ENCODE measurements at places on chromosomes 11 and 22.
A peak's percentile ranks its signal among the peaks of the same experiment; 100 is the strongest.

GRCh38 chr11:75040167-75040770 lies 51.5 kb downstream of the NEU3 start:
- no peak for DNase-seq

GRCh38 chr11:8249482-8249881 lies 14.2 kb downstream of the LMO1 start:
- no peak for DNase-seq

DNA sequence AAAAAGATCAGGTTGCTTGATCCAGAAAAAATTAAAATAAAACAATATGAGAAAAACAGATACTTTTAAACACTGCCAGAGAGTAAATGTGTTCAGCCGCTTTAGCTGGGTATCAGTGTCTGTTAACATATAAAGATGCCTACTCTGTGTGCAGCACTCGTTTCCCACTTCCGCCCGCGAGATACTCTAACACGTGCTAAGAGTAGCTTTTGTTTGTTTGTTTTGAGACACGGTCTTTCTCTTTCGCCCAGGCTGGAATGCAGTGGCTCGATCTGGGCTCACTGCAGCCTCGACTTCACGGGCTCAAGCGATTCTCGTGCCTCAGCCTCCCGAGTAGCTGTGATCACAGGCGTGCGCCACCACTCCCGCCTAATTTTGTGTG lies 531 bp upstream of the MEN1 start:
- peak; percentile 23 for DNase-seq

GRCh38 chr11:86571273-86571948 lies 101.0 kb downstream of the ME3 start:
- peak; percentile 31 for DNase-seq

DNA sequence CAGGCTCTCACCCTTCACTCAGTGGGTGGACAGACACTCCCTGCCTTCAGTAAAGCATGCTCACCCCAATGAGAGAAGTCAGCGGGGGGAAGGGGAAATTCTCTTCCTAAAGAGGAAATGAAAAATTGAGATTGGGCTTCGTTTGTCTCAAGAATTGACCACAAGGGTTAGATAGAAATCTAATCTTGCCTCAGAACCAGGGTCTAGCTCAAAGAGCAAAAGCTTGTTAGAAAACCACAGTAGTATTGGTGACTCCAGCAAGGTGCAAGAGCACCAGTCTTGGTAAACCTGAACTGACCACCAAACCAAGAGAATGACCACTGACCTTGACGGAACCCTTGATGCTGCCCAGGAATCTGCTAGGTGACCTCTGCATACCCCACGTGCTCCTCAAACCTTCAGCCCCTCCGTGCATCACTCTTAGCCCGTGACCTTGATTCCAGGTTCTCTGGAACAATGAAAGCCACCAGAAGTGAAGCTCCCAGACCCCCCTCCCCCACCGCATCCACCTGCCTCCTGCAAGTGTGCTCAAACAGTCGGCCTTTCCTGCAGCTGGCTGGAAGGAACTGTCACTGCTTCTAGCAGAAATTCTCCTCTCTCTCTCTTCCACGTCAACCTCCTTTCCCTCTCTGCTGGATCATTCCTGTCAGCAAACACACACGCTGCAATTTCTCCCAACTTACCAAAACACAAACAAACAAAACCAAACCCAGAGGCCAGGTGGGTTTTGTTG lies 3.1 kb upstream of the TMA7B start:
- no peak for DNase-seq

DNA sequence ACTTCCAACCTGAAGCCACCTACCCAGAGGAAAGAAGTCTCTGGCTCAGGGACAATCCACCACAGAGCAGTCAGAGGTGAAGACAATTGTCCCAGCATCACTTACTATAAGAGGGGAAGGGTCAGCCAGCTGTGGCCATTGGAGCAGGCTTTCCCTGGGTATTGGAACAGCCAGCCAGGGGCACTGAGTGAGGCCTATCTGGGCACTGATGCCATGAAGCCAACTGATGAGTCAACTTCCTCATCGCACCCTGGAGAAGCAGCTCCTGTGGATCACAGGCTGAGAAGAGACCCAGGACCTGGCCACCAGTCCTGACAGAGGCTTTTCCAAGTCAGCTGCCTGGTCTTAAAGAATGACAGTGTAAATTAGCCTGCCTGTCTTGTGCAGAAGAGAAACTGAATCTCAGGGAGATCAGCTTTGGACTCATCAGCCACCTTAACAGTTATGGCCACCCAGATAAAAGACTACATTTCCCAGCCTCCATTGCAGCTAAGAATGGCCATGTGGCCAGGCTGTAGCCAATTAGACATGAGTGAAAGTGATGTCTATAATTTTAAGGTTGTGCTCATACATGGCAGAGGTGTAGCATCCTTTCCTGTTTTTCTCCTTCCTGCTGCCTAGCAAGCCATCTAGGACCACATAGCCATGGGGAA lies 19.0 kb downstream of the CHST1 start:
- no peak for DNase-seq

DNA sequence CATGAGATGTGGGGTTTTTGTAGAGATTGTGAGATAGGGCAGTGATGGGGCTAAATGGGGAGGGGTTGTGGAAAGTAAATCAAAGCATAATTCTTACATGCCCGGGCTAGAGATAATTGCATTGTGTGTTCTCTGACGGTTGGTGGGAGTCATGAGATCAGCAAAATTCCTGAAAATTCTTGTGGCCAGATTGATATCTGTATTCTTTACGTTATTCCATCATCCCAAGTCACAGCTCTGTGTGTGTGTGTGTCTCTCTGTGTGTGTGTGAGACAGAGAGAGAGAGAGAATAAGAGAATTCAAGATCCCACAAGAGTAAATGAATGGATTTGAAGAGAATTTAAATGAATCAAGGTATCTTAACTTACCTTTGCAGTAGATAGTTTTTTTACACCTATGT lies 138.6 kb upstream of the ARHGAP20 start:
- DNase-seq, result no peak

GRCh38 chr22:28874811-28875320 lies 8.5 kb upstream of the ZNRF3 start:
- DNase-seq, result no peak

GRCh38 chr11:16047073-16047472 lies 309.3 kb downstream of the SOX6 start:
- no peak for DNase-seq

DNA sequence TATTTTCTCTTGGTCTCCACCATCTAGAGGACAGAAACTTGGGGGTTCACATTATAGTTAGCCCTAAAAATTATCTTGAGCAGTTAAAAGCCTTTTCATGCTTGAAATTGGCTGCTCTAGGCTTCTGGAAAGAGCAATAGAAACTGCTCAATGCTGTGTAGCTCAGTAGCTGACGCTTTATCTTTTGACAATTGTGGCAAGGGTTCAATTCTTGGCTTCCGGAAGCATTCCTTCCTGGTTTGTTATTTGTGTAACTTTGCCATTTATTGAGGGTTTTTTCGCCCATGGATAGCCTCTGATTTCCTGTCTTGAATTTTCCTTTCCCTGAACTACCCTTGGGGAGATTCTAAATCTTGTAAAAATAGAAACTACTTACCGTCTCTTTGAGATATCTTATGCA lies 10.3 kb upstream of the OR56A1 start:
- no peak for DNase-seq

Measured in neural crest cell (in vitro differentiated cells).